ENCODE measurements at places on chromosomes 12 and 14.

- DNase-seq, result no peak
These were observed 208.8 kb upstream of the LRFN5 start for GRCh38 chr14:41397926-41398325.

GRCh38 chr12:94175763-94176668, 27.6 kb downstream of the PLXNC1 start:
- DNase-seq, result no peak

GRCh38 chr14:20782280-20782890, 1.3 kb downstream of the RNASE6 start:
- no peak for DNase-seq

GRCh38 chr14:28321475-28322244, 444.9 kb upstream of the FOXG1 start:
- no peak for DNase-seq

DNA sequence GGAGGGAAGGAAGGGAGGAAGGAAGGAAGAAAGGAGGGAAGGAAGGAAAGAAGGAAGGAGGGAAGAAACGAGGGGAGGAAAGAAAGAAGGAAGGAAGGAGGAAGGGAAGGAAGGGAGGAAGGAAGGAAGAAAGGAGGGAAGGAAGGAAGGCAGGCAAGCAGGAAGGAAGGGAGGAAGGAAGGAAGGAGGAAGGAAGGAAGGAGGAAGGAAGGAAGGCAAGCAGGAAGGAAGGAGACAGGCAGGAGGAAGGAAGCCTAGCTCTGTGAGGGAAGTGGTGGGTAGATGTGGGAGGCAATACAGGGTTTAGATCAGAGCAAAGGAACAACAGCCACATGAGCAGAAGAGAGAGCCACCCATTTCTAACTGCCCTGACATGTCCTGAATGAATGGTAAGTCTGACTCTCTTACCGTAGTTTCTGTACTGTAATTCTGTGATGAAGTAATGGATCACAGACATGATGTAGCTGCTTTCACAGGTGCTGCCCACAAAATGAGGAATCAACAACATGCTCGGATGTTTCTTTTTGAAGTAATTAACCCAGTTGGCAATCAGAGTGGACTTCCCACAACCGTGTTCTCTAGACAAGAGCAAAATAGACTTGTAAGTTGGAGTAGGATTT, 24.4 kb upstream of the HSP90B1 start:
- DNase-seq, result no peak
